NCI-H2227 treated with DMSO at 0.1 percent for 48 hours (cell line): ENCODE measurements at places on chromosomes 7 and 10.

- no peak for DNase-seq
Observed at GRCh38 chr10:21083861-21084260, 186.8 kb upstream of the NEBL start.

GRCh38 chr7:106313456-106313901 lies 28.7 kb upstream of the NAMPT start:
- DNase-seq: no peak

GRCh38 chr10:130138479-130138866 lies 2.3 kb downstream of the GLRX3 start:
- DNase-seq: no peak

DNA sequence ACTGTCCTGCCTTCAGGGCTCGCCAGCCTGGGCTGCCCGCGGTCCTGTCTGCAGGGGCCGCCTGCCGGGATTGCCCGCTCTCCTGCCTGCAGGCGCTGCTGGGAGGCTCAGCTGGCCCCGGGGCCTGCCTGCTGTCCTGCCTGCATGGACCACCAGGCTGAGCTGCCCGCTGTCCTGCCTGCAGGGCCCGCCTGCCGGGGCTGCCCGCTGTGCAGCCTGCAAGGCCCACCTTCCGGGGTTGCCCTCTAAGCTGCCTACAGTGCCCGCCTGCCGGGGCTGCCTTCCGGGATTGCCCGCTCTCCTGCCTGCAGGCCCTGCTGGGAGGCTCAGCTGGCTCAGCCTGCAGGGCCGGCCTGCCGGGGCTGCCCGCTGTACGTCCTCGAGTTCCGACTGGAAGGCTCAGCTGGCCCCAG lies 164.4 kb downstream of the GLRX3 start:
- DNase-seq: no peak

- DNase-seq: no peak
Observed at GRCh38 chr10:90313576-90314325, 544.1 kb downstream of the HTR7 start.

DNA sequence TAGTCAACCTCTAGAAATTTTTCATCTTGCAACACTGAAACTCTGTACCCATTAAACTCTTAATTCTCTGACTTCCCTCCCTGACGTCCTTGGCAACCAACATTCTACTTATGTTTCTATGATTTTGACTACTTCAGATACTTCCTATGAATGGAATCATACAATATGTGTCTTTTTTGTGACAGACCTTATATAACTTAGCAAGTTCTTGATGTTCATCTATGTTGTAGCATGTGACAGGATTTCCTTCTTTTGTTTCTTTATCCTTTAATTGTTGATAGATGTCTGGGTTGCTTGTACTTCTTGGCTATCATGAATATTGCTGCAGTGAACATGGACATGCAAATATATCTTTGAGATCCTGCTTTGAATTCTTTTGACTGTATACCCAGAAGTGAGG lies 240.8 kb downstream of the ADK start:
- no peak for DNase-seq

GRCh38 chr10:129940617-129941198 lies 23.4 kb downstream of the EBF3 start:
- DNase-seq: no peak

DNA sequence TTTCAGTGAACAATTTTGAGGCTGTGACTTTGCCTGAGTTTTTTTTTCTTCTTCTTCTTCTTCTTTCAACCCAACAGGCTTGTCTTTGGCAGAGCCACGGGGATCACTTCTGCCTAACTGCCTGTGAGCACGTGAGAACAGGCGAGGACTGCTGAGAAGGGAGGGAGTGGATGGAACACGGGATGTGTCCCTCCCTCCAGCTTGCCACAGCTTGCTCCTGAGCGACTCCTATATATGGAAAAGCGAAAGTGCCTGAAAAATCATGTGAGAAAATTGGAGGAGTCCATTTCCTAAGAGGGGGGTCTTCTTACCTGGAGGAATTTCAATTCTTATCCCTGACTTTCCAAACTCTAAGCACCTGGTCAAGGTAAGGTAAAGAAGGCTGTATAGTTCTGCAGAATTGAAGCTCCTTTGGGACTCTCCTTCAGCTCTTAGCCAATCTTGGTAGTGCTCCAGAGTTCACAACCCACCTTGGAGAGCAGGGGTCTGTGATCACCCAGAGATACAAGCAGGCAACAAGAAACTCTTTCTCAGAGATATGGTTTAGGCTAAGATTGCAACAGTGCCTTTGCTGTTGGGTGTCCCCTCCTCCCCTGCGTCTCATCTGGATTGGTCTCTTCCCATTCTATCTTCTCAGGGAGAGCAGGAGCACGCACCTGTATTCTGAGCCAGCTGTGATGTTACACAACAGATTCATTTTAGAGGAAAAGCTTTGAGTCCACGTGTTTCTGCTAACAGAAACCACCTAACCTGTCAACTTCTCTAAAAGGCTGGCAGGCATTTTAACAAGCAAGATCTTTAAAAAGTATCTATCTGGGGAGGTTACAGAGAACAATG lies at the start of gene MAT1A:
Gene MAT1A, minus strand, starts transcription at position 208 of the 837 bp plus-strand sequence. CDS start 235 bp downstream, outside the sequence.
- peak; percentile 4 for DNase-seq

GRCh38 chr7:22718911-22719420 lies 8.0 kb upstream of the IL6 start:
- no peak for DNase-seq
